ENCODE measurements at places on chromosomes 13 and 19.

GRCh38 chr13:22665506-22665905 is 515.3 kb upstream of the SGCG start:
- DNase-seq, result peak; percentile 3

DNA sequence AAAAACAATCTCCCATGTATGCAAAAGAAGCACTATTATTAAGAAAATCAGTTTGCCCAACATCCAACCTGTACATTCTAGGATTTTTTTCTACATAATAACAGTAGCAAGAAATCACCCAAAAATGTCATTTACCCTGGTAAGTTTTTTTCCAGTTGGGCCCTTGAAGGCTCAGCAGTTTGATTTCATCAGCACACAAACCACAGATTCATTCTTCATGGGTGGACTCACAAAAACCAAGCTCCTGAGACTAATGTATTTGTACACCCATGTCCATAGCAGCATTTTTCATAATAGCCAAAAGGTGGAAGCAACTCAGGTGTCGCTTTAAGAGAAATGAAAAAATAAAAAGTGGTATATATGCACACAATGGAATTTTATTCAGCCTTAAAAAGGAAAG is 210.1 kb downstream of the TBC1D4 start:
- no peak for DNase-seq

DNA sequence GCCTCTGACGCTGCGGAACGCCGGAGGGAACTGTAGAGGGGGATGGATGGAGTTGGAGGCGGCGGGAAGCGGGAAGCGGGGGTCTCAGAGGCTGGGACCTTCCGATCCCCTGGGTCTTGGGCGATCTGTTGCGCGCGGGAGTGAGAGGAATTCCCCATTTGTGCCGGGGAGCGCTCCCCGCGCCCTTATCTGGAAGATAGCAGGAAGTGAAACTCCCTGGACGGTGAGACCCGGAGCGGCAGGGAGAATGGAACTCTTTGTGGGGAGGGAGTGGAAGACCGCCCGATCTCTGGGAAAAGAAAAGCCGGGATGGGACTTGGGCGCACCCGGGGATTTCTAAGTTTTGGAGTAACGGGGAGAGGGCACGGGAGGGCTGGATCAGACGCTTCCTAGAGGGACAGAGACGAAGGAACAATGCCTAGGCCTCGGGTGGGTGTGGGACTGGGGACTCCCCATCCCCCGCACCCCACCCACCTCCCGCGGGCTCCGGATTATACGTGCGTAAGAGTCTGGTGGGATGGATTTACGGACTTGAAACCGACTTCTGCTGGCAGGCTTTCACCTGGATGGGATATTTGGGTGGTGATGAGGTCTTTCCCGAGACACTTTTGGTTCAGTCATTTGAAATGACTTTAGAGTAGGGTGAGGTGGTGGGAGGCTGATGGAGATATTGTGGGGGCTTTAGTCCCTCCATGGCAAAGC is 495 bp downstream of the LSR start:
- DNase-seq, result no peak

GRCh38 chr13:52944697-52945096 is 83.9 kb upstream of the OLFM4 start:
- no peak for DNase-seq

DNA sequence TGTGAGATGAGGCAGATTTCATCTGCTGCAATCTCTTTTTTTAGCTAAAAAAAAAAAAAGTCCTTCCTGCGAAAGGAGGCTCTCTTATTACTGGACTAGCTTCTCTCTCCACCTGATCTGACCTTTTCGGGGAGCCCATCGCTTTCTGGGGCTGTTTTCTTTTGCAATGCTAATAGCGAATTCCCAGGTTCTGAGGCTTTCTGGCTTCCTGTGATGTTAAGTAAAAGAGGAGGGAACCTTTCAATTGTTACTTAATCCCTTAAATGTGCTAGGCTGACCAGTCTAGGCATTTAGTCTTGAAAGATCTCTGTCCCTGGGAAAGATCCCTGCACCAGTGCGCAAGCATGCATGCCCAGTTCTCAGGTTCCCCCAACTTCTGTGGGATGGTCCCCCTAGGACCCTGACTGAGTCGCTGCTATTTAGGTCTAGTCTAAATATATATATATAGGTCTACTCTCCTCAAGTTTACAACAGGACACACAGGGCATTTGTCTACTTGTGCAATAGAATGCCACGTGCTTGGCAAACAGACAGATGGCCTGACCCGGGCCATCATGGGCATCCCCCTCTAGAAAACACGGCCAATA is 224.7 kb downstream of the ZNF536 start:
- no peak for DNase-seq

DNA sequence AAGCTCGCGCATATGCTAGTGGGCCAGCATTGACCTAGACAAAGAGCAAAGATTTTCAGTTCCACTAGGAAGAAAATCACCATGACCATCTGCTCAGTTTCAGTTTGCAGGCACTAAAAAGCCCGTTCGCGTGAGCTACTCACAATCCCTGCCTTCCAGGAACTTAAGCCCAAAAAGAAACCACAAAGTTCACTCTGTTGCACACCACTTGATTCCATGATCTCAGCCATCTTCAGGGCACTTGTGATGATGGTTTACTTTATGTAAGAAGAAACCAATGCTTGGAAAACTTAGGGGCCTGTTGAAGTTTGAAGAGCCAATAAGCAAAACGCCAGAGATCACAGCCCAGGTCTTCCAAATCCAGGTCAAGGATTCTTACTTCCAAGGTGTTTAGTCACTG is 45.0 kb upstream of the SLC15A1 start:
- DNase-seq, result no peak

DNA sequence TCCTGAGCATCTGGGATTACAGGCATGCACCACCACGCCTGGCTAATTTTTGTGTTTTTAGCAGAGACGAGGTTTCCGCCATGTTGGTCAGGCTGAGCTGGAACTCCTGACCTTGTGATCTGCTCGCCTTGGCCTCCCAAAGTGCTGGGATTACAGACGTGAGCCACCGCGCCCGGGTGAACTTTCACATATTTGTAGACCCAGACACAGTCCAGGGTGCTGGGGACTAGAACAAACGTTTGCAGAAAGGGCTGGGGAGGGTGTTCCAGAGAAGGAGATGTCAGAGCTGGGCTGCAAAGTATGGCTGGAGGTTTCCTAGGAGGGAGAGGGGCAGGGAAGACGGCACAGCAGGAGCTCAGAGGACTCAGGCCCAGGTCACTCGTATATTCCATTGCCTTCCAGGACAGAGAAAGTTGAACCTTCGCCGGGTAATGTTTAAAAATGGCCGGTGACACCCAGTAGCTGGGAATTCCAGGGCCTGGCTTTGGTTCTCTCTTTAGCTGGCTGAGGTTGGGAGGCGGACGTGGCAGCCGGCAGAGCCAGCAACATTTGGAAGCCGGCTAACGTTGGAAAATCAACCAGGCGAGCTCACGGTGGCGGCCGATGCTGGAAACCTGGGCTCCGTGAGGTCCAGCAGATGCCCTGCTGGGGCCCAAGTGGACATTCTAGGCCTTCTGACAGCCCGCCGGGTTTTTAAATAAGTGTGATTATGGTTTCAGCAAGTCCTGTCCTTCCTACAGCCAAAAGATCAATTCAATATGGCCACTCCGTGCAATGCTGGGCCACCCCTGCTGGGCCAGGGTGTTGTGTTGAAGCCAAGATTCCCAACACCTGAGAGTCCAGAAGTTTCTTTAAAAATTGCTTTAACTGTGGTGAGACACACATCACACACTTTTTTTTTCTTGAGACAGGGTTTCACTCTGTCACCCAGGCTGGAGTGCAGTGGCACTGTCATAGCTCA is 41.5 kb downstream of the NFIC start:
- no peak for DNase-seq

DNA sequence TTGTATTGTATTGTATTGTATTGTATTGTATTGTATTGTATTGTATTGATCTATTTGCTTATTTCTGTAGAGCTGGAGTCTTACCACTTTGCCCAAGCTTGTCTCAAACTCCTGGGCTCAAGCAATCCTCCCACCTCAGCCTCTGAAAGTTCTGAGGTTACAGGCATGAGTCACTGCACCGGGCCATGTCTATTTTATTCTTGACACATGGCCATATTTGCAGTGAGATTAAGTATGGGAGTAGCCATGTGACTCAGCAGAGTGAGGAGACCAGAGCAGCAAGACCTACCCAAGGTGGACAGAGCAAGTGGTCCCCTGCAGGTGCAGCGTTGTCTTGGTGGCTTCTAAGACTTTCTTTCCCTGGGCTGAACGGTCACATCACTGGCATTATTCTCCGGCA is 49.1 kb upstream of the UBAC2 start:
- DNase-seq, result no peak

GRCh38 chr13:99205621-99206220 is 5.1 kb downstream of the UBAC2 start:
- DNase-seq, result no peak

DNA sequence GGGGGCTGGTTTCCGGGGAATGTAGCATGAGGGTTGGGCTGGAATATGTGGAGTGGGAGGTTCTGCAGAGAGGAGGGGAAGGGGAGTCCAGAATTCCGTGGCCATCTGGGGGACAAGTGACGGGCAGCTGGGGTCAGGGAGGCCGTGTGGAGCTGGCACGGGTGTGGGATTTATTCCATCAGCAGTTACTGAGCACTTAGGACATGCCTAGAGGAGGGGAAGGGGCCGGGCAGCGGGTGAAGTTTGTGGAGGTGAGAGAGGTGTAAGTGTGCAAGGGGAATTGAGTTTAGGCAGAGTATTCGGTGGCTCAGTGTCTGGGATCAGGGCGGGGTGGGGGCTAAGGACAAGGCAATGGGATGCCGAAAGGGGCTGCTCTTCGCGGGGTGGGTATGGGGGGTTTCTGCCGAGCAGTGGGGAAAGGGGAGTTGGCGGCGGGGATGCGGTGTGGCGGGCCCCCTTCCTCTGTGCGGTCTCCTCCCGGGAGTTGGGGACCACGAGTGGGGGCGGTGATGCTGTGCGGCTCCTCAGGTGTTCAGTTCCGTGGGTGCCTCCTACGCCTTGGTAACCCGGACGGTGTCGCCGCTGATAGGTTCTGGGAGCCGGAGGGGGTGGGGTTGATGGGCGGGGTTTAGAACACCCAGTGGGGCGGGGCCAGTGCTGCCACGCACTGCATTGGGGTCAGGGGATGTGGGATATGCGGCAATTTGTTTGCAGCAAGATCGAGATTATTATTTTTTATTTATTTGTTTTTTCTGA is 5.4 kb downstream of the CCDC61 start:
- peak; percentile 61 for DNase-seq

GRCh38 chr13:35917252-35917941 is 213.8 kb downstream of the DCLK1 start:
- no peak for DNase-seq

GRCh38 chr19:32652894-32653598 is 21.9 kb downstream of the ANKRD27 start:
- no peak for DNase-seq

DNA sequence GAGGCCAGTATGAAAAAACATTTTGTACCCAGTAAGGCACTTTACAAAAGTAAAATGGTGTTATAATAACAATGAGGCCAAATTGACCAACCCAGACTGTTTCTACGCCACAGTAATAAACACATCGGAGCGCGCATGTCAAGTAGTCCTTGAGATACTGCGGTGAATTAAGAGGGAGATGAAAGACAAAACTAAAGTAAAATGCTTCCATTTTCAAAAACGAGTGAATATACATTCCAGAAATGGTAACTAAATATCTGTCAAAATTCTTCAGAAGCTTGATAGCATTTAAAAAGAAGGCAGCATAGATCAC is 19.0 kb downstream of the N4BP2L1 start:
- DNase-seq, result no peak

DNA sequence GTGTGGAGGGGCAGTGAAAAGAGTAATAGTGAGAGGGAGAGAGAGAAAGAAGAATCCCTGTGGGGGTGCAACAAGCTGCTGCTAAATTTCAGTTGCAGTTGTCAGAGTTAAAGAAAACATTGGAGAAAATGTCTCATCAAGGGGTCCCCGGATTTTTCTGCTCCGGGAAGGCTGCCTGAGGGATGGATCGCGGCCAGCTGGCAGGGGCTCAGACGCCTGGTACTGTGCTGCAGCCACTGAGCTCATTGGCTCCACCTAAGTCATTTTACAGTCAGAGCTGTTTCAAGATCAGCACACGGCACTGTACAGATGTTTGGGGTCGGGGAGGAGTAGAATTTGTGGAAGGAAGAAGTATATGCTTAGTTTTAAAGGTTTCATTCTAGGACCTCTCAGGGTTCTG is 106.2 kb downstream of the SHISA2 start:
- no peak for DNase-seq
